Stimulated activated CD8-positive, alpha-beta memory T cell treated with anti-CD3 and anti-CD28 coated beads, Interleukin-4, amount 100 ng/mL, for 4 hours (primary cell): ENCODE measurements at places on chromosomes 12 and 14.

DNA sequence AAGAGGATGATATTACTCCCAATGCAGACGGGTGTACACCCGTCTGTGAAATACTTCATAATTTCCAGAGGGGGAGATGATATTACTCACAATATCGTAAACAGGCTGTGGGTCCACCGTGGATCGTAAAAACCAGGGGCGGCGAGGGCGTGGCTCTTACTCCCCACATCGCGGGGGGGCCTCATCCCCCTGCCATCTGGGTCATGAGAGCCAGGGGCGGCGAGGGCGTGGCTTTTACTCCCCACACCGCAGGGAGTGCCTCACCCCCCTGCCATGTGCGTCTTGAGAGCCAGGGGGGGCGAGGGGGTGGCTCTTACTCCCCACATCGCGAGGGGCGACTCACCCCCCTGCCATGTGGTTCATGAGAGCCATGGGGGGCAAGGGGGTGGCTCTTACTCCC, 86.2 kb upstream of the GNG2 start:
- DNase-seq: no peak

- DNase-seq: no peak
These were observed 198.5 kb downstream of the ATP23 start for GRCh38 chr12:58139894-58140293.

DNA sequence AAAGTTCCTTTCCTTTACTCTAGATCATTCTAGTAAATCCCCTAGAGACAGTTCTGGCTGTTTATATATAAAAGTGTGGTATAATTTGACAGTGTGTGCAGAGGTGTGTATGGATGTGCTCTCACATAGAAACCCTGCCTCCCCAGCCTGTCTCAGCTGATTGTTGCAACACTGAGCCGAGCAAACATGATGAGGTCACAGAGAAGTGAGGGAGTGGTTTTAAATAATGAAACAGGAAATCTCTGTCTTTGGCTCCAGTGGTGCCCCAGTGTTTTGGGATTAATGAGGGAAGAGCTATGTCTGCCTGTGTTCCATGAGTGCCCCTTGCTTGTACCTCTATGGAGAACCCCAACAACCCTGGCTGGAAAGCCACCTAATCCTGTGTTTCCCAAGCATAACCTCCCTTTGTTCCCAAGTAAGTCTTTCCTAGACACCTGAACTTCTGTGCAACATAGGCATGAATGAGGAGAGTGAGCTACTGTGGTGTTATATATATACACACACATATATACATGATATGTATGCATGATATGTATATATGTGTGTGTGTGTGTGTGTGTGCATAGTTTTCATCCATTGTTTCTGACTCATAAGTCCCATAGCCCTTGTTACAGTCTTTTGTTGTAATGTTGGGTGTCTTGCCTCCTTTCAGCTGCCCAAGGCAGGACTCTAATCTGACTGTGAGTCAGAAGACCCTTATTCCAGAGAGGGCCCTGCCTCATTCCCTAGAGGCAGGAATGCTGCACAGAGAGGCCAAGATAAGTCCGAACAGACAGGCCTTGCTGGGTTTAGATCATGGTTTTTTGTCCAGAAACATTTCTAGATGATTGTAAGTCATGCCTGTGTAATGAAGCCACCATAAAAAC, 18.0 kb downstream of the TRAF3 start:
- DNase-seq: no peak

DNA sequence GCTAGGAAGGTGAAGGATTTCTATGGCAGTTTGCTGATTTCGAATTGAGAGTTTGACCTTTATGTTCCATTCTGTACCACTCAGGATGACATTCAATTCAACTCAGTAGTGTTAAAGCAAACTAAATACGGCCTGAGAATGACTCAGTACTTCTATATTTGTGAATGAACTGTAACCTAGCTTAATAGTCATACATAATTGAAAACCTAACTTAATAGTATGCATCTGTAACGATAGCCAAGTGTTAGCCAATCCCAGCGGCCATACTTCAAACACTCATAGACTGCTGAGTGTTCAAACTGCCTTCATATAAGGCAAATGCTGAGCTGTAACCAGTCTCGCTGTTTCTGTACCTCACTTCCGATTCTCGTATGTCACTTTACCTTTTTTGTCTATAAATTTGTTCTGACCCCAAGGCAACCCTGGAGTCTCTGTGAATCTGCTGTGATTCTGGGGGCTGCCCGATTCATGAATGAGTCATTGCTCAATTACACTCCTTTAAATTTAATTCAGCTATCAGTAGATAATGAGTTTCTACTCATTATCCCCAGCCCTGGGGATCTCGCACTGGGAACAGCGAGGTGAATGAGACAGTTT, 98.5 kb upstream of the SLC24A4 start:
- DNase-seq: no peak

GRCh38 chr12:48937170-48937569, 11.9 kb upstream of the FKBP11 start:
- DNase-seq: no peak

DNA sequence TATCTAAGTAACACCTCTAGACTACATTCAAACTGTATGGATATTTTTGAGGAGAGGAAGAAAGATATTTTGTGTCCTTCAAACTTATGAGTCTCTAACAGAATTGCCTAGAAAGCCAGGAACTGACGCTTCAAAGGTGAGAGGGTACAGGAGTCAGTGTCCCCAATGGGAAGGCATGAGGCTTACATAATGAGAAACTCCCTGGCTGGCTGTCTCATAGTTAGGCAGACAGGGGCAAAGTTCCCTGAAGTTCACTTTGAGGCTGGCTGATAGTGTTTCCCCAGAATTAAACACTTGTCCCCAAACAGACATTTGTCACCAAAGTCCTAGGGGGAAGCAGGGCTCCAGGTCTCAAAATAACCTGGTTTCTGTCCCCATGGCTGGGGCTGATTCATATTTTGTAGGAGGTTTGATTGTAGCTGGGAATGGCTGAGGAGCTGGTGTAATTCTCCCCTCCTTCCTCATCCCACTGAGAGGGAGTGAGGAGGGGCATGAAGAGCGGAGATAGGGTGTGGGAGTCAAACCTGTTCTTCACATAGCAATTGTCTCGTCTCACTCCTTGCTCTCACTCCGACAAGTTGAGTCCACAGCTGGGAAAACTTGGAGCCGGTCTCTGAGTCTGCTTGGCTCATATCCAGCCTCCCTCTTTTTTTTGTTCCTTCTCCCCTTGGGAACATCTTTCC, 56.4 kb upstream of the CISTR start:
- DNase-seq: no peak

DNA sequence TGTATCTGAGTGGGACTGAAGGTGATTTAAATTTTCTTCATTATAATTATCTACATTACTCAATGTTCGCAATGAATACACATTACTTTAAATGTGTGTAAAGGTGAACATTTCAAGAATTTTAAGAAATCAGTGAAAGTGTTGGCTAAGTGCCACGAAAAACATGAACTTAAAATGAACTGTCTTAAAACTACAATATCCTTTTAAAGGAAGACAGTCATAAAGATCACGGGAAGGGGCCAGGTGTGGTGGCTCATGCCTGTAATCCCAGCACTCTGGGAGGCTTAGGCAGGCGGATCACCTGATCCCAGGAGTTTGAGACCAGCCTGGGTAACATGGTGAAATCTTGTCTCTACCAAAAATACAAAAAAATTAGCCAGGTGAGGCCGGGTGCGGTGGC, 11.2 kb downstream of the MOK start:
- DNase-seq: no peak

DNA sequence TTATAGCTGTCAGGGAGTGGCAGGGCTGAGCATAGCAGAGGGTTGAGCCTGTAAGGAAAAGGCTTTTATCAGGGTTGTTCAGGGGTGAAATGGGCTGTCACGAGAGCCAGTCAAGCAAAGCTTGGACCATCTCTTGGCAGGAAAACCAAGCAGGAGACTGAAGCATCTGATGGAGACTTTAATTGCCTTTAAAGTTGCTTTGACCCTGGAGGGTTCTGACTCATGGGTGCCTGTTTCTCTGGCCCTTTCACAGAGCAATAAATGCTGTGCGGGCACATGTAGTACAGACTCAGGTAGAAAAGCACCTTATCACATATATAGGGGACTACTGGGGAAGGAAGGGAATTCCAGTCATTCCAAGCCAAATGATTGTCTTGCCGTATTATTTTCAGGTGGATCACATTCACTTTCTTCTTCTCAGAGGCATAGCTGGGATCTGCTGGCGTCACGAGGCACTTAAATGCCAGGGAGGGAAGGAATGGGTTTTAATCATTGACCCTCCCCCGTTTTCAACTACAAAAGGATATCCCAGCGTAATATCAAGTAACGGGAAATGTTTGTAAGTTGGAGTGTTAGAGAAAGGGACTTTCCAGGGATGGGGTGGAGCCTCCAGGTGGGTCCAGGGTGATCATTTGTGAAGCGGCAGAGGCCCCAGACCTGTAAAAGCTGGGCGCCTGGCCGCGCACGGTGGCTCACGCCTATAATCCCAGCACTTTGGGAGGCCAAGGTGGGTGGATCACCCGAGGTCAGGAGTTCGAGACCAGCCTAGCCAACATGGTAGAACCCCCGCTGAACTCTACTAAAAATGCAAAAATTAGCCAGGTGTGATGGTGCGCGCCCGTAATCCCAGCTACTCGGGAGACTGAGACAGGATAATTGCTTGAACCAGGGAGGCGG, 34.9 kb downstream of the PLEKHD1 start:
- DNase-seq: no peak

DNA sequence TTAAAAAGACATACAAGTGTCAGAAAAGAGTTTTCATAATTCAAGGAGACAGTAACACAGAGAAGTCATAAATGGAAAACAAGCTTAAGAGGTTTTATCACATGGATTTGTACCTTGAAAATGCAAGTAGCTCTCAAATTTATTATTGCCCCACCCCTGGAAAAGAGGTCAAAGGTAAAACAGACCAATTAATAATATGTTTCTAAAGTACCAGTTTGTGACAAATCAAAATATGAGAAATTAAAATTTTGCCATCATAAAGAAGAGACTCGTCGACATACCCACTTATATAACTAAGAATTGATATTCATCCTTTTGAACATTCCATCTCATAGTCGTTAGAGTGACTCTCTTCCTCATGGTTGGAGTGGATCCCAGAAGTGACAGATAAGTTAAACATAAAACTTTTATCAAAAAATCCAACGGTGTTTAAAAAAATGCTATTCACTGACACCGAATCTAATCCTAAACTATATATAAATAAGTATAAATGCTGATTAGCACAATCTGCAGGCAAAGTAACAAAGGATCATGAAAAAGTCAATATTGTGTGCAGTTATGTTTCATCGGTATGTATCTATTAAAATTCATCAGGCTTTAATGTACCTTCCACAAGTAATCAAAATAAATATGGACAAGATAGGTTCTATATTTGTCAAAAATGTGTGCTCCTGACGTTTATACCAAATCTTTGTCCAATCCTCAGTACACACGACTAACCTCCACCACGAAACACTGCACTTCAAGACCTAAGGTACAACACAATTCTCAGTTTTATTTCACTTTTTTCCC, 2.3 kb downstream of the CORO1C start:
- DNase-seq: no peak

DNA sequence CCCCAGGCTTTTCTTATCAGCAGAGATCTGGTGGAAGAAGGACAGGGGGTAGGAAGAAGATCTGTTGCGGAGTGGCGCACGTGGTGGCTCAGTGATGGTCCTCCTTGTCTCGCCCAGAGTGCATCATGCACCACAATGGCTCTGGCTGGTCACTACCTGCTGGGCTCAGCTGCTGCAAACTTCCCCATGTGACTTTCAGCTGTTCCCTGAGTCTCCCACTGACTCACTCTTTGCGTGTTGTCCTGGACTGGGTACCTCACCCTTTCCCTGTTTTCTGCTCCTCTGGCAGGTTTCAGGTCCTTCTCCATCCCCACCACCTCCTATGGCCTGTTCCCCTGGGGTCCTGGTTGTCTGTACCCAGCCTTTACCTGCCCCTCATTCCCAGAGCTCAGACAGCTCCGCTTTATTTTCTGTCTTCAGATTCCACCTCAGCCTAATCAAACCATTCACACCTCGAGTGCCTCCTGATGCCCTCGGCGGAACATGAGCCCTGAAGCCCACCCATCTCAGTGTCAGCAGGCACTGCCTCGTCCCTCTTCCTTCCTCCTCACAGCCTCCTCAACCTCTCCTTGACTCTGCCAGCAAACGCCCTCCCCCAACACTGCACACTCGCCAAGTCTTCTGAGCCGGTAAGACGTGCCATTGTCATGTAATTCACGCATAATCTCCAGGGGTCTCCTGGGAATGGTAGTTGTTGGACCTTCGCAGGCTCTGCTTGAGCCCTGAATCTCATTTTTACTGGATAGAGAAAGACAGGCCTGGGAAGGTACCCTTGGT, 1.8 kb downstream of the C1R start:
- no peak for DNase-seq

DNA sequence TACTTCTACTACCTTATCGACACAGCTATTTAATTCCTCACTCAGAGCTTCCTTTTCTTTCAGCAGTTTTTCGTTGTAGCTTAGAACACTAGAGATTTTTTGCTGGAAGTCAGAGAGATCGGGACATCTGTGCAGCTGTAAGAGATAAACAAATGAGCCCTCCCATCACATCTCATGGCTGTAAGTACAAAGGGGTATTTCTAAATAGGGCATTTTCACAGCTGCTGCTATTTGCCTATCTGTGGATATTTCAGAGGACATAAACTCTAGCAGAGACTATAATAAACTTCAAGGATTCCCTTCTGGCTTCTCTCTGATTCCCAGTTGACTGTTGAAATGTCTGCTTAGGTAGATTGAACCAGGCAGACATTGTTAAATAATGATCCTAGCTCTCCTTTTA, 76.1 kb upstream of the SAV1 start:
- no peak for DNase-seq

- no peak for DNase-seq
These were observed 2.6 kb upstream of the PRKAB1 start for GRCh38 chr12:119665164-119665929.

- no peak for DNase-seq
These were observed 520.5 kb upstream of the STXBP6 start for GRCh38 chr14:25570483-25570882.

- DNase-seq: no peak
These were observed 124.5 kb downstream of the SLC8A3 start for GRCh38 chr14:70064136-70064865.

- no peak for DNase-seq
These were observed 13.1 kb upstream of the SIVA1 start for GRCh38 chr14:104739546-104740516.

DNA sequence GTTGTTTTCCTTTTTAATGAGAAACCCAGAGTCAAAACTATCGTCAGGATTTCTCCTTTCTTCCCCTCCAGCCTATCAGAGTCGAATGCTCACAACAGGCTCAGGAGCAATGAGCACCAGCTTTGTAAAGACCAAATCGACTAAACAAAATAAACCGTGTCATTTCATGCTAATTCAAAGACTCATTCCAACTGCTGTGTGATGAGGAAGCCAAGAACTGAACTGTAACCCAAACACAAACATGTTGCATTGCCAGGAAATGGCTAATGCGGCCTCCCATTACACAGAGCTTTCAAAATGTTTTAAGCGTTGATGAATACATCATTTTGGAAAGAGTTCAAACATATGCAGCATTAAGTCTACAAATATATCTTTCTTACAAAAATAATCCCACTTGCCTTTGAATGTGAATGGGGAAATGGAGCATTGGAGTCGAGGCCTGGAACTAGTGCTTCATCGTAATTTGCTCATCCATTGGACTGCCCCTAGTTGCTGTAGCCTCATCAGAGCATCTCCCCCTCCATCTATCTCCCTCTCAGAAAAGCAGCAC, 349.5 kb downstream of the GXYLT1 start:
- DNase-seq: no peak
